ENCODE measurements at places on chromosomes 3 and 15.

DNA sequence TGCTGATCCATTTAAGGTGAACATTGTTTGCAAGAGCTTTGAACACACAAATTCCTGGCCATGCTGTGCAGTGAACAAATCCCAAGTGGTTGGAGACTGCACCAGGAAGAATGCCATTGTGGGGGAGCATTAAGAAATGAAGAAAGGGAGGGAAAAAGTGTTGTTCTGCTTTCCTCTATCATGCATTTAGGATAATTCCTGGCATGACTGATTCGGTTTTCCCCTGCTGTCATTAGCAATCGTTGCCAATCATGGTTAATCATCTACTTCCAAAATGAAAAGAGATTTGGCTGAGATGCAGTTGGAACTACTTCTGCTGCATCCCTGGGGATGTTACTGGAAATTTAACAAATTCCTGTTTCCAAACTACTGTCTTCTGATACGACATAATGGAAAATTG is 73.7 kb upstream of the ZPLD1 start:
- DNase-seq, result no peak

GRCh38 chr3:50374363-50375257 is 15.3 kb upstream of the TMEM115 start:
- DNase-seq, result no peak

- DNase-seq, result no peak
Observed at GRCh38 chr3:16666206-16666605, 61.0 kb upstream of the DAZL start.

- no peak for DNase-seq
Observed at GRCh38 chr15:101698314-101698713, 26.0 kb downstream of the TARS3 start.

DNA sequence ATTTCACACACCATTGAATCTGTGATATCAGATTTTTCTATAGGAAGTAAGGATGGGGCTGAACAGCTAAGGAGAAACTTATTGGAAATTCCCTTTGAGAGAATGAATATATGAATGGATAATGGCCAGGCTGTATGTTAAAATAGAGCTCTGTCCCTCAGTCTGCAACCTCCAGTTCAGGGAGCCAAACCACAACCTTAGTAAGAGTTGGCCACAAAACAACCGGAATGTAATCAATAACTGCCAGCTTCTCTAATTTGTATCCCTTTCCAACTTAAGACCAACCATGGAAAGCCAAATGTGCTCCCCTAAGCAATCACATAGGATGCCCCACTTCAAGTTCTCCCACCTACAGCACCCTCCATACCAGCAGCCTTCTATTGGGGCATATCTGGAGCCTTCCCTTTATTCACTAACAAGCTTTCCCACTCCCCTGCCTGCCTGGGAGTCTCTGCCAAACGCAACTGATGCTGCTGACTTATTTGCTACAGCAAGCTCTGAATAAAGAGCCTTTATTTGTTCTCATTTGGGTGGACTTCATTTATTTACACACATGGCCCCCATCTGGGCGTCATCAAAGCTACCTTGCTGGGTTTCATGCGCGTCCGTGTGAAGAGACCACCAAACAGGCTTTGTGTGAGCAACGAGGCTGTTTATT is 75.4 kb upstream of the LARS2 start:
- no peak for DNase-seq

DNA sequence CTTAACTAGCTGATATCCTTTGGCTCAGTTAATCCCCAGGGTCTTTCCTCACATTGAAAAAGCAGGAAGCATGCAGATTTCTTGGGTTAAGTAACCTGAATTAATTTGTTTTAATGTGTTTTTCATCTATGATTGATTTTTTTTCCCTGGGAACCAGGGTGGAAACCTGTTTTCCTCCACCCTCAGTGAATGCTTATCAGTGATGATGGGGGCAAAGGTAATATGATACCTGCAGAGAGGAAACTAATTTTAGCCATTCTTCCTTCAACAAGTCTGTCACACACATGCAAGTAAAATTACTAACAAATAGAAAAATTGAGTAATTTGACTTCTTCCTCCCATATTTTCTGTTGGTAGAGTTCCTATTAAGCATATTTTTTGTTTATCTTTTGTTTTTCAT is 5.9 kb downstream of the CASR start:
- no peak for DNase-seq

DNA sequence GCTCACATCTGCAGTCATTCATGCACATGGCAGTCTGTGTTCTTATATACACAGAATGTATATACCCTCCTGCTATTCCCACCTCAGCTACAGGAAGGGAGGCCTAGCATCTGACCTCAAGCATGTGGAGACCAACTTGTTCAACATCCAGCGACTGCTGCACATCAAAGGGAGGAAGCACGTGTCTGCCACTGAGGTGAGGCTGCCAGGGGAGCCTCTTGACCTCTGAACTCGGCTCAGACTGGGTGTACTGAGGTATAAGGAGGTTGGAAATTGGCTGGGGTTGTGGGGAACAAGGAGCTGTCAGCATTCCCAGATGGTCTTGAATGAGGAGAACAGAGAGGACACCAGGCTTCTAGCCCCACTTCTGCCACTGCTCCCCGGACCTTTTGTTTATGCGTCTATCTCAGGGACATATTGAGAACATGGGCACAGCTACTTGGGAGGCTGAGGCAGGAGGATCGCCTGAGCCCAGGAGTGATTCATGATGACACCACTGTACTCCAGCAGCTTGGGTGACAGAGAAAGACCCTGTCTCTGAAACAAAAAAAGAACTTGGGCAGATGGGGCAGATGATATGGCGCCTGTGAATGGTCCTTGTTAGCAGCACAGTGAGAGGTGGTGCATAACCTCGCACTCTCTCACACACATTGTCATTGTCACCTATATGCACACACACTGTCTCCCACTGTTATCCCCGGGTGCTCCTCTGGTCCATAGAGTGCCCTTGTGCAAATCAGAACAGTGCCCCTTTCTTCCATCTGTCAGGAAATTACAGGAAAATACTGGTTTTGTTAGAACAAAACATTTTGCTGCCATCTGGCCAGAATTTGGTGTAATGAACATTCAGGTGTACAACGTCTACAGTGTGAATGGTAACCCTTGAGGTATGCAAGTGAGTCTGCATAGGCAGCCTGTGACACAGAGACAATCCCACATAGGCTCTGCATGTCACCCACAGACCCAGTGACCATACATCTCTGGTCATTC is 5.4 kb downstream of the VILL start:
- no peak for DNase-seq

GRCh38 chr3:32703491-32703972 is 18.5 kb downstream of the CNOT10 start:
- no peak for DNase-seq

- DNase-seq, result no peak
Observed at GRCh38 chr3:149343951-149344350, 10.5 kb upstream of the TM4SF18 start.

- DNase-seq, result no peak
Observed at GRCh38 chr15:45635191-45635638, 386 bp downstream of the SQOR start.

DNA sequence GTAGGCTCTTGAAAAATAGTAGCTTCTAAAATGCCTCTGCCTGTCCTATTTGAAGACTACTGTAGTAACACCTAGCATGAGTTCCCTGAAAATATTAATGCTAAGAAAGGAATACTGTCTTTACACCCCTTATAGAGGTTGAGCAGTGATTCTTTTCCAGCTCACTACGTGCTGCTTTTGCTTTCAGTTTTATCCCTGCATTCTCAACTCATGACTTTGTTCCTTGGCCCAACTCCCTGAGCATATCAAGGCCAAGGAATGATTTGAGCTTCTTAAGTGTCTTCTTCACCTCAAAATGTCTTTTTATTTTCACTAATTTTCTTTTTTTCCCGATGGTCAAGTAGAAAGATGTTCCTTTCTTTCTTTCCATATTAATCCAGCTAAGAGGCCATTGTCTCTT is 16.5 kb upstream of the P2RY13 start:
- DNase-seq, result no peak

- DNase-seq, result no peak
Observed at GRCh38 chr3:52088445-52089367, 32.3 kb upstream of the DUSP7 start.

DNA sequence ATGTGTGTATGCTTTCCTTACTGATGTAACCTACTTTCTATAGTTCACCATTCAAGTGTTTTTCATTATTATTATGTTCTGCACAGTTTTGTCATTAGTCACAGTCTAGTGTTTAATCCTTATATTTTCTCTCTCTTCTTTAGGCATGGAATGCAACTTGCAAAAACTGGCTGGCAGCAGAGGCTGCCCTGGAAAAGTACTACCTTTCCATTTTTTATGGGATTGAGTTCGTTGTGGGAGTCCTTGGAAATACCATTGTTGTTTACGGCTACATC is 6.9 kb downstream of the SUCNR1 start:
- DNase-seq, result no peak

DNA sequence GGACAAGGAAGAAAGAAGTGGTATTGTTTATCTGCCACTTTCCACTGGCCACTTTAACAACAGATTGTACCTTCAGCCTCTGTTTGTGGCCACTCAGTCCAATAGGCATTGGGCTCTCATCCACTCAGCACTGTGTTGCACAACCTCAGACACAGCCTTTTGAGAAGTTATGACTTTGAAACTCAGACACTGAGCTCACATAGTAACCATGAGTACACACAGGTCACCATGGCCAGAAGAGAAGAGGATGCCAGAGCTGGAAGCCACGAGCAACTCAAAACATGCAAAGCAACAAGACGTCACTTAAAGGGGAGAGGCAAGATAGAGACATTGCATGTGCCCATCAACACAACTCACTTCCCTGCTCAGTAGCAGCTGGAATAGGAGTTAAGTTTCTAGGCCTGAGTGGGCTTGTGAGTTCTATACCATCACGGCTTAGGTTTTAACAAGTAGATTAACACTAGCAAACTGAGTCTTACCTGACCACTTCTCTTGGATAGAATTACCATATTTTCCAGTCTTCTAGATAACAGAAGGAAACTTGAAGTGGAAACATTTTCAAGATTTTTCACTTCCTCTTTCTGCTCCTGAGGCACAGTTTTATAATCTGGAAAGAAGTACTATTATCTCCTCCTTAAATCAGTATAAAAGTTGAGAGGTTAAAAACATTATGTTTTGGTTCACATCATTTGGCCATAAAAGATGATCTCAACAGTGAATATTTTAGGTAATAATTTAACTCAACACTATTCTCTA is 103.5 kb downstream of the IMPG2 start:
- DNase-seq, result no peak

GRCh38 chr15:79858469-79858868 is 38.3 kb downstream of the MTHFS start:
- DNase-seq, result no peak

DNA sequence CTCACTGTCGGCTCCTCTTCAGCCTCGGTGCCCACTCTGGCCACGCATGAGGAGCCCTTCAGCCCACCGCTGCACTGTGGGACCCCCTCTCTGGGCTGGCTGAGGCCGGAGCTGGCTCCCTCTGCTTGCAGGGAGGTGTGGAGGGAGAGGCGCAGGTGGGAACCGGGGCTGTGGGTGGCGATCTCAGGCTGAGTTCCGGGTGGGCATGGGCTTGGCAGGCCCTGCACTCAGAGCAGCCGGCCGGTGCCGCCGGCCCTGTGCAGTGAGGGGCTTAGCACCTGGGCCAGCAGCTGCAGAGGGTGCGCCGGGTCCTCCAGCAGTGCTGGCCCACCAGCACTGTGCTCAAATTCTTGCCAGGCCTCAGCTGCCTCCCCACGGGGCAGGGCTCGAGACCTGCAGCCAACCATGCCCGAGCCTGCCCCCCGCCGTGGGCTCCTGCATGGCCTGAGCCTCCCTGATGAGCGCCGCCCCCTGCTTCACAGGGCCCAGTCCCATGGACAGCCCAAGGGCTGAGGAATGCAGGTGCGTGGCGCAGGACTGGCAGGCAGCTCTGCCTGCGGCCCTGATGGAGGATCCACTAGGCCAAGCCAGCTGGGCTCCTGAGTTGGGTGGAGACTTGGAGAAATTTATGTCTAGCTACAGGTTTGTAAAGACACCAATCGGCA is 899.1 kb downstream of the SI start:
- DNase-seq, result no peak

GRCh38 chr3:172313671-172314070 is 134.6 kb downstream of the GHSR start:
- DNase-seq, result no peak

DNA sequence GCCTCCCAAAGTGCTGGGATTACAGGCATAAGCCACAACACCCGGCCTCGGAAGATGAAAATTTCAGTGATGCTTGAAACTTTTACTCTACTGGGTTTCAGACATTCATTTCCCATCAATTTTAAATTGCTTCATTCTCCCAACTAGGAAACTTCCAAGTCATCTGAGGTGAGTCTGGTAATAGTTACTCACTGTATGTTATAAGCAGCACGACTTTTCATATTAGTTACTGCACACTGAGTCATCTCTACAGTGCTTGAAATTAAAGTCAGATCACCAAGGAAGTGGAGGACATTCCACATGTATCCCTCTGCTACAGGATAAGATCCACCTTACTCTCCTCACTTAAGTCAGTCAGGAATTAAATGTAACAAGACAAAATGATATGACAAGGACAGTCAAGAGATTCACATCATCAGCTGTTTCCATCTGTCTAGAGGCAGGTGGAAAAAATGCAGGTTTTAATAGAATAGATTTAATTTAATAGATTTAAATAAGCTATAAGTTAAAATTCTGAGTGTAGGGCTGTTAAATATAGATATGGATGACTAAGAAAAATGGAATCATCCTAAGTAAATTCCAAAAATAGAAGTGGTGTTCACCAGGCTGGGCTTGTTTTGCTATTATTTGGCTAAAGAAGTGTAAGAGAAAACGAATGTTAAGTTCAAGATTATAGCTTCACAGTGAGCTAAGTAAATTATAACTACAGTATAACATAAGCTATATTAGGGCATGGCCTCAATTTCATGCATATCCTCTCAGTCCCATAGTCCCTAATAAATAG is 104.4 kb downstream of the TMCO5A start:
- no peak for DNase-seq

DNA sequence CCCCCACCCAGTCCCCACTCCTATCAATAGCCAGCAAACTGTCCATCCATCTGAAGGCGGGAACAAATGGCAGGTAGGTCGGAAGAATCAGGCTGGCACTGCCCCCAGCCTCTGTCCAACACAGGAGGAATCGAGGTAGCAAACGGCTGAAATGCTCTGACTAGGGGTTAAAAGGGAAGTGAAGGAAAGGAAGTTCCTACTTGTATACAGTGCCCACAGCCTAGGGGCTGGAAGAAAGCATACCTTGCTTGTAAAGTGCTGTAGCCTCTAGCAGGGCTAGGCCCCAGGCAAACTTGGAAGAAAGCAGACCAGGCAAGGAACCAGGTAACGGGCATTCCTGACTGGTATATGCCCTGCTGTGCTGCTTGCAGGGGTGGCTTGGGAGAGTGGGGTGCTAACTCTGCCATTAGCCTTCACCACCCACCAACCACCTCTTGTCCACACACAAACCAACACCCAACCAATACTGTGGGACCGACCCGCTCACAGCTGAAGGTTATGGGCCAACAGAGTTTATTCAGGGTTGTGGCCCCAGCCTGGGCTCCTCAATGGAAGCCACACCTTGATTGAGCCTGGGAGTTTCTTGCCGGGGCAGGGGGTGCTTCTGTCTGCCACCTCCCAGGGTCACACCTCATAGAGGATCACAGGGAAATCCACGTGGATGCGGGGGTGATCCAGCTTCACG is 2.4 kb downstream of the TUSC2 start:
- DNase-seq, result no peak

- no peak for DNase-seq
Observed at GRCh38 chr3:138384531-138384930, 36.2 kb downstream of the MRAS start.
